ENCODE measurements at places on chromosomes 6 and 20. TPM values are rescaled to one million over a fixed set of nuclear protein-coding genes. Genes with fewer than 3 reads are reported as not detected.

Gene RNF182
- polyA plus RNA-seq: 0.60 TPM

Gene MLN
- polyA plus RNA-seq: not detected

Gene RBM12
- 42.1 TPM for polyA plus RNA-seq

Gene IPCEF1
- 1.3 TPM for polyA plus RNA-seq

Gene TIAM2
- 11.5 TPM for polyA plus RNA-seq

Gene BNIP5
- 0.04 TPM for polyA plus RNA-seq

DNA sequence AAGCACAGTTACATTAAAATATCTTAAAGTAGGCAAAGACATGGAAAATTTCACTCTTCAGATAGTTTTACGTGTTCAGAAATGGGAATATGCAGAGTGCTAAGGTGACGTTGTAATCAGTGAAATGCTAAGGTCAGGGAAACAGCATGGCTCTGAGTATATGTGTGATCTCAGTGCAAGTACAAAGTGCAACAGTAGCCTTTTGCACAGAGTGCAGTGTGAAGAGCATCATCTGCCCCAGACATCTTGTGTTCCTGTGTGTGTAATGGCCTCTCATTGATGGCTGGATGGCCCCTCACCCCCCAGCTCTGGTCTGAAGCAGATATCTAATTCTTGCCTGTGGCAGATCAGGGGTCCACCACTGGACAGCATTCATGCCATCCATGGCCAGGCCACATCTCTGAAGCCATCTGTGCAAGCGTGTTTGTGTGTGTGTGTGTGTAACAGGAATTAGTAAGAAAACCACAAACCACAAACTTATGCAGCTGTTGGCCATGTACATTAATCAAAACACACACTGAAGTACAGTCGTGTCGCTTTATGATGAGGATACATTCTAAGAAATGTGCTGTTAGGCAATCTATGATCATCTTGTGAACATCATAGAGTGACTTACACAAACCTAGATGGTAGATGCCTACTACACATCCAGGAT is 165.1 kb downstream of the RALGAPA2 start:
- DNase-seq: no peak

GRCh38 chr6:151379933-151380847 is 11.2 kb downstream of the ZBTB2 start:
- DNase-seq: no peak

GRCh38 chr6:122042380-122042779 is 357.1 kb upstream of the HSF2 start:
- no peak for DNase-seq

DNA sequence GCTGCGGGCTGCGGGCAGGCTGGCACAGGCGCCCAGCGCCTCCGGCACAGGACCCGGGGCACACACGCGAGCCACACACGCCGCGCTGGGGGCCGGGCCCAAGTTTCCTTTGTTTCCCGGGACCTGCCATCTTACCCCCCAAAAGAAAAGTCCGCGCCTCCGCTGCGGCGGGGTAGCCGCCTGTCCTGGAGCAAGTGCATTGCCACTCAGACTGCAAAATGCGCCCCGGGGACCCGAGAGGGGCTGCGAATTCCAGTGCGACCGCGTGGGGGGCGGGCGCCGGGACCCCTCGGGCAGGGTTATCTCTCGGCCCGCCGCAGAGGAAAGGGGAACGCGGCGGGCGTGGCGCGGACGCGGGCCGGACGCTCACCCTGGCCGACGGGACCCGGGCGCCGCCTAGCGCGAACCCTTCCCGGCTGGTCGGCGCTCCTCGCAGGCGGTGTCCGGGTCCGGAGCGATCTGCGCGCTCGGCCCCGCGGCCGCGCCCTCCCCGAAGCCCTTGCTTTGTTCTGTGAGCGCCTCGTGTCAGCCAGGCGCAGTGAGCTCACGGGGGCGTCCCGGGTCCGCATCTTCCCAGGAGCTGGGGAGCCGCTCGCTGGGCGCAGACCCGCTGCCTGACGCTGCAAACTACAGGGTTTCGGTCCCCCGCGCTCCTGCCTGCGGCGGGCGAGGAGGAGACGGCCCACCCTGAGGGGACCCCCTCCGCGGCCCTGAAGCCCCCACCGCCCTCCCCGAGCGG is 639 bp upstream of the CD24 start:
- peak; percentile 37 for DNase-seq

GRCh38 chr6:28865401-28866204 is 58.2 kb downstream of the TRIM27 start:
- DNase-seq: peak; percentile 64

DNA sequence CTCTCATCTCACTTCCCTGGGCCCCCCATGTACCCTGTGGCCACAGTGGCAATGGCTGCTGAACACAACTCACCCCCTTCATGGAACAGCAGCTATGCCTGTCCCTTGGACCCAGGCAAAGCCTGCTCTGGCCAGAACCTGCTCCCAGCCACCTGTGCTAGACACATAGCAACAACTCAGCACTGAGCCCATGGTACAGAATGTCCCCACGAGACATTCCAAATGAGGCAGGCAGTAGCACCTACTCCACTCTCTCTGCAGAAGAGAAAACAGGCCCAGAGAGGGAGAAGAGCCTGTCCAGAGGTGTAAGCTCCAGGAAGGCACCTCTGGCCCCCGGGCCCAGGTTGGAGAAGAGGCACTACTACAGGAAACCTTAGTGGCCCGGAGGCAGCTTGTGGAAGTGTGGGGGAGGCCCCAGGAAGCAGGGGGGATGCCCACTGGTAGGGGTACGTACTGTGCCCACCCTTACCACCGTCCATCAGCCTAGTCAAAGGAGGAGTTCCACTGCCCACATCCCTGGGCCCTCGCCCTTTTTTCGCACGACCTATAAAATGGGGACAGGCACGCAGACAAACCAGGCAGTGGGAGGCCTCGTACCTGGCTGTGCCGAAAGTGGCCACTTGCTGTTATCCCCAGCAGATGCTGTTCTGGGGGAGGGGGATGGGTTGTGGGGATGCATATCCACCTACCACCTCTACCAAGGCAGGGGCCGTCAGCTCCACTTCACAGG is 97.2 kb downstream of the ASXL1 start:
- no peak for DNase-seq

DNA sequence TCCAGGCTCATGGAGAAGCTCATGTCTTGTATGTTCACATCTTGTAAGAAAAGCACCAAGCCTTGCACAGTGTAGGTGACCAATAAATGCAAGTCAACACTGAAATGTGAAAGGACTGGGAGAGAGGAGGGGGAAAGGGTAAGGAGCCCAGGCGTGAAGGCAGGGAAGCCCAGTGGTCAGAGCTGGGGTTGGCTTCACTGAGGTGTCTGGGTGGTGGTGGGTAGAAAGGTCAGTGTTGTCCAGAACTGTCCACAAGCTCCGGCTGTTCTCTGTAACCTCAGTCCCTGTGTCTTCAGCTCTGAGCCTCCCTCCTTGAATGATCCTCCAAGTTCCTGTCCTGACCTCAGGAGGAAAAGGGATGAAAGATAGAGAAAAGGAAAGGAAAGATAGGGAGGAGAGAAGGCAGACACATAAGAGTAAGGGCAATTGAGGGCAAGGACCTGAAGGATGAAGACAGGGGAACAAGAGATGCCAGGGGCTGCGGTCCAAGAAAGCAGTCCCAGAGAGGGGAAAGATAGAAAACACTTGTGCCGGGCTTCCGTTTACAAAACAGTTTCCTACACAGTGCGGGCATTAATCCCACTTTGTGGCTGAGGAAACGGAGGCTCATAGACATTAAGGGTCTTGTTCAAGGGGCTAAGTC is 2.4 kb upstream of the TNXB start:
- peak; percentile 93 for DNase-seq

- DNase-seq: no peak
These were observed 228.0 kb downstream of the PLCB1 start for GRCh38 chr20:8360035-8360434.

- DNase-seq: no peak
These were observed 651.6 kb upstream of the MARCKS start for GRCh38 chr6:113205553-113205952.

- DNase-seq: peak; percentile 76
These were observed 27.5 kb upstream of the AFDN start for GRCh38 chr6:167799033-167799821.

GRCh38 chr20:9027626-9028025 is 41.3 kb upstream of the PLCB4 start:
- DNase-seq: no peak

- DNase-seq: peak; percentile 44
These were observed 253.6 kb upstream of the EXOC2 start for GRCh38 chr6:946546-946945.

DNA sequence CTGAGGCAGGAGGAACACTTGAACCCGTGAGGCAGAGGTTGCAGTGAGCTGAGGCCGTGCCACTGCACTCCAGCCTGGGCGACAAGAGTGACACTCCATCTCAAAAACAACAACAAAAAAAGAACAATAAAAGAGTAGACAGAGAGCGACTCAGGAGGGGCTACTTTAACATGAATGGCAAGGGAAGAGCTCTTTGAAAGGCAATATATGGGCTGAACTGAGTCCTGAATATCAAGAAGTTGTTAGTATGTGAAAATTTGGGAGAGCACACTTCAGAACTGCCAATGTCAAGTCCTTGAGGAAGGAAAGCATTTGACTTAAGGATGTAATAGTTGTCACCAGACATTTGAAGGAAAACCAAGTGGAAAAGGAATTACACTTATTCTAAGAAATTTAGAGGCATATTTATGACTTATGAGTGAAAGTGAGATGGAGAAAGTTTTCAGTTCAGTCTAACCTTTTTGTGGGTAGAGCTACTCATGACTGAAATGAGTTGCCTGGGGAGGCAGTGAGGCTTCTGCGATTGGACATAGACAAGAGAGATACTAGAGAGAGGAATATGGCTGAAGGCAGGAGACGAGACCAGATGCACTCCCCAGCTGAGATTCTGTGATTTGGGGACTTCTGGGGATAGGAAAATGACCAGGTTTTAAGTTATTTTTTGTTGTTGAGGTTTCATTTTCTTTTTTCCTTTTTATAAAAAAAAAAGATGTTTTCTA is 48.6 kb upstream of the SLC16A10 start:
- DNase-seq: no peak

- no peak for DNase-seq
These were observed 389.8 kb downstream of the GRIK2 start for GRCh38 chr6:101783287-101783686.

Data from muscle of leg (tissue), 16 donors.